MCF 10A (cell line): ENCODE measurements at places on chromosomes 12 and 14.
A peak's percentile ranks its signal among the peaks of the same experiment; 100 is the strongest.

GRCh38 chr12:88406905-88407304 is 173.4 kb downstream of the KITLG start:
- no peak for DNase-seq

DNA sequence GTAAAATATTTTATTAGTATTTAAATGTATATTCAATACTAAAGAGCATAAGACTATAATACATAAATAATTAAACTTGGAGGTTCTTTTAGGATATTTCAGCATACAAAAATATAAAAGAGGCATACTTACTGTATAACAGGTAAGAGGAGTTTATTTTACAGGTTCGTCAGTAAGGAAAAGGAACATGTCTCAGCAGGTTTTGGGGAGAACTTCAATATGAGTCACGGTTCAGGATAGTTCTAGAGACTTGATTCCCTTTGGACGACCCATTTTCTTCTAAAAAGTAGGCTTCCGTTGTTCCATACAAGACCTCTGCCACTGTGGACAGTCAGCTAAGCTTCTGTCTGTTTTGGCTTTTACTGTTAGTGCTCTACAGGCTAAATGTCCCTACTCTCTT is 181.1 kb downstream of the ALX1 start:
- peak; percentile 51 for DNase-seq

GRCh38 chr12:95201056-95201670 is 16.1 kb downstream of the FGD6 start:
- peak; percentile 80 for DNase-seq

DNA sequence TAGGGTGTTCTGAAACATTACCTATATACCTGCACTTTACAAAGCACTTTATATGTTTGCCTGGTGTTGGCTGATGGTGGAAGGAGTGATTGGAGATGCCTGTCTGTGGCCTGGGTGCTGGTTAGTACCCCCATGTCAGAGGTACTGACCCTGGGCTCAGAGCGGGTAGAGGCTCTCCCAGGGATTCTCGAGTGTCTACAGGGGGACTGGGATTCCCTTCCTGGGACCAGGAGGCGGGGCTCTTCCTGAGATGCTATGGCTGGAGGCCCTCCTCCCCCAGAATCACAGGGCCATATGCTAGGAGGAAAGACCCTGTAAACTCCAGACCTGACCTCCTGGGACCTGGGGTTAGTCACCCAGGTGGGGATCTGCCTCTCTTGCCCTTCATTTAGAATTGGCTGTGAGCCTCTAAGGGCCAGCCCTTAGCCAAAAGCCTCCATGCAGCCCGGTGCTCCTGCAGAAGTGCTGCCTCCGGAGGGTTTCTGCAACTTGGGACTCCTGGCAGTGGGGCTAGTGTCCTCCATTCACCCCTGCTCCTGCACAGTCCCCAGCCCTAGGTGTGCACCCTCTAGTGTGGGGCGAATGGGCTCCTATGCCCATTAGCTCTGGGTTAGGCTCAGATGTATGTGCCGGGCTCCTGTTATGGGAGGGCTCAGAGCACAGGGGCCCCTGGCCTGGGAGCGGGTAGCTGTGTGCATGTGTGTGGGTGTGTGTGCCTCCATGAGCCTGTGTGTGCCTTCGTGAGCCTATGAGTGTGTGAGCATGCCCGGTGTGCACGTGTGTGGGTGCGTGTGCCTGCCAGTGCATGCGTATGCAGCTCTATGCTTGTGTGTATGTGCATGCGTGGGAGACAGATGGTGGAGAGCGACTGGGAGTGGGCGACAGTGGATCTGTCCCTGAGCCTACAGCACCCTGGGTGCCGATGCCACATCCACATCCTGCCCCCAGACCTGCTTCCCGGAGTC is 36.6 kb downstream of the RTL1 start:
- no peak for DNase-seq

DNA sequence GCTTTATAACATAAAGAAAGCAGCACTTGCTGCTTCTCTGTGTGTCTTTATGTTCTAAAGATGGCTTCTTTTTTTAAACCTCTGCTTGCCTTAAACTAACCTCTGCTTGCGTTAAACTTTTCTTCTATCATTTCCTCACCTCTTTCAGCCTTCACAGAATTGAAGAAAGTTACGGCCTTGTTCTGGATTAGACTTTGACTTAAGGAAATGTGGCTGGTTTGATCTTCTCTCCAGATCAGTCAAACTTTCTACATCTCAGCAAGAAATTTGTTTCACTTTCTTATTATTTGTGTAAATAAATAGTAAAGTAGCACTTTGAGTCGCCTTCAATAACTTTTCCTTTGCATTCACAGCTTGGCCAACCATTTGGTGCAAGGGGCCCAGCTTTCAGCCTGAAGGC is 64.2 kb downstream of the CMAS start:
- no peak for DNase-seq

DNA sequence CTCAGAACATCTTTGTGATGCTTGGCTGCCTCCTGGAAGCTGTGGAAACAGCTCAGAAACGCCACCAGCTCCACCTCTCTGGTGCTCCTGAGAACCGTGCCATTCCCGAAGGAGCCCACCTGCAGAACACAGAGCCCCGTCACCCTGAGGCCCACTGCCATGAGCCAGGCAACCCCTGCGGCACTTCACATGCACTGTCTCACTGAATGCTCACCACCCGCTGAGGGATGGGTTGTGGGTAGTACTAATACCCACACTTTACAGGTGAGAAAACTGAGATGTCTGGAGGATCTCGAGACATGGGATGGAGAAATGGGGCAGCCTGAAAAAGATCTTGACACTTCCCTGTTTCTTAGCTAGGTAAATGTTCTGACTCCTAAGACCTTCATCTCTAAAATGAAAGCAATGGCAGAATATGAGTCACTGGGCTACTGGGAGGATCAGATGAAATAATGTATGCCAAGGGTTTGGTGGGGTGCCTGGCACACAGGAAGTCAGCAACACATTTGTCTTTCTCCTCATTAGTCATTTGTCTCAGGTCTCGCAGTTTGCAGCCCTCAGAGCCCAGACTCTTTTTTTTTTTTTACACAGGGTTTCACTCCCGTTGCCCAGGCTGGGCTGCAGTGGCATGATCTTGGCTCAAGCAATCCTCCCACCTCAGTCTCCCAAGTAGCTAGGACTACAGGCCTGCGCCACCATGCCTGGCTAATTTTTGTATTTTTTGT is 5.3 kb downstream of the OASL start:
- DNase-seq = peak; percentile 93

DNA sequence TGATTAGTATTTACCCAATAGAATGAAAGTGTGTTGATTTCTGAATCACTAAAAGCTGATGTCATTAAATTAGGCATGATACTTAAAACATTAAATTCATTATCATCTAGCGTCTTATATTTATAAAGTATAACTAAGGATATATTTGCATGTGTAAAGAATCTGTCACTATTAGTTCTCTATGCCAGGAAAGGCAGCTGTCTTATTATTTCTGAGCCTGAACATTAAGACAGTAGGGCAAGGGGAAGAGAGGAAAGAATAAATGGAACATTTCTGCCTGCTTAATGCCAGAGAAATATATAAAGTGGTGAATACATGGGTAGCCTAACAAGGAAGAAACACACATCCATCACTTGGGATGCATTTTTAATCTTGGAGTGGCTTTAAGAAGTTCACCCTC is 965.1 kb upstream of the TMEM132C start:
- no peak for DNase-seq

- DNase-seq = peak; percentile 61
These were observed 17.7 kb upstream of the POP5 start for GRCh38 chr12:120598674-120599463.

DNA sequence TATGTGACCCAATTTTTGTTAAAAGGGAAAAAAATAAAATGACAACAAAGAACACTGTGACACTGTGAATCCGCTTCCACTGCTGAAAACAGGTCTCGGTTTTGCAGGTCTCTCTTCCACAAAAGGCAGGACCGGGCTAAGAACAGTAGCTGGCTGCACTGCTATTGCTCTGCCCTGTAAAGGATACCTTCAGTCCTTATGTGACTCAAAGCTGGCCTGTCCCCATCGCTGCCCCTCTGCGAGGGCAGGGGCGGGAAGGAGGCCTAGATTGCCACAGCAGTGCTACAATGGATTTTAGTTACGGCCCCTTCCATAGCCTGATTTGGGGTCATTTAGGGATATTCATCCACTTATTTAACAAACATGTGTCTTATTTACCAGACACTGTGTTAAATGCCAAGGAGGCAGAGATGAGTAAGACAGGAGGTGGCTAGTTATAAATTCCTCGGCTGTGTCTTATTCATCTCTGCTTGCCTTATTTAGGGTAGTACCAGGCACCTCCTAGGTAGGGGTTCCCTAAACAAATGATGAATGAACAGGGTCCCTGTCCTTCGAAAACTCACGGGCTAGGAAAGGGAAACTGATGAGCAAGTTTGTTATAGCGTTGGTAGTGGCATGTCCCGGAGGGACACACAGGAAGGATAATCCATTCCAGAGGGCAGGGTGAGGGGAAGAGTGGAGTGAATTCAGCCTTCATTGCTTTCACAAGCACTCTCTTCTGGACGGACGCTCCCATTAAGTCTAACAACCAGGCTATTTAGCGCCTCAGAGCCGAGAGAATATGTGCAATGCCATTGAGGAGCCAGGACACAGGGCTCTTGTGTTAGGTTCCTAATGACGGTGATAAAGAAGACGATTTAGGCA is 73.3 kb downstream of the EID3 start:
- no peak for DNase-seq

DNA sequence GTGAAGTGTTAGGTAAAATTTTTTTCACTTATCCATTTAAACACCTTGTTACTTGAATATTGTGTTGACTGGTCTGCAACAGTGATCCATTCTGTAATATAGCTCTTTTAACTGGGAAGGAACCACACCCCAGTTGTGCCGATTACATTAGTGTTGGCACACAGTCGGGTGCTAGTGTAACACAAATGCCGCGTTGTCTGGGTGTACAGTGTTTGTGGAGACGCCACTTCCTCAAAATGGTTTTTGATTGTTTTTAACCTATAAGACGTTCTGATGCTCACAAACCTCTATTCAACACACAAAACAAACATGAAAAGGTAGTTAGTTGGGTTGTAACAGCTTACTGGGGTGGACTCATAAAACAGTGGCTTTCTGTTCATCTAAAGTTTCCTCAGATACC is 48.0 kb upstream of the TRAF3 start:
- DNase-seq = no peak

DNA sequence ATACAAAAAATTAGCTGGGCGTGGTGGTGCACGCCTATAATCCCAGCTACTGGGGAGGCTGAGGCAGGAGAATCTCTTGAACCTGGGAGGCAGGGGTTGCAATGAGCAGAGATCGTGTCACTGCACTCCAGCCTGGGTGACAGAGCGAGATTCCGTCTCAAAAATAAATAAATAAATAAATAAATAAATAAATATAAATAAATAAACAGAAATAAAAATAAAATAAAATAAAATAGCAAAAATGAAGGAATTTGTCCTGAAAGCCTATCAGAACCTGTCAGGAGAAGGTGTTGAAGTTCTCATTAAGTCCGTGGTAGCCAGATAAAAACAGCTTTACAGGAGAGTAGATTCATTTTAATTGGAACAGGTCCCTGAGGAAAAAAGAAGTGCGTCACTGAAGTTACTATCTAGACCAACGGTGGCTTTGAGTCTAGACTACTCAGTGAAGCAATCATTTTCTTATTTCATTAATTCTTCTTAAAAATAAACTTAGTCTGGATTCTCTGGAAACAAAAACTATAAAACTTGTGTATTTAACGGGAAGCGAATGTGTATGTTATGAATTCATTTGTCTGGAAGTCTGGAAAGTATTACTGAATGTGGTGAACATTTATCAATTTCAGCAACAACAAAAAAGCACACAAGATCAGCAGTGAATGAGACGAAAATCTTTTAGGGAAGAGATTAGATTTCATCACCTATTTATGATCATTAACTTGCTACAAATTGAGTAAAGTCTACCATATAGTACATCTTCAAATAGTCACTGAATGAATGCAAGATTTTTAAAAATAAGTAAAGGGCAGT is 248.5 kb upstream of the PDE3A start:
- no peak for DNase-seq

DNA sequence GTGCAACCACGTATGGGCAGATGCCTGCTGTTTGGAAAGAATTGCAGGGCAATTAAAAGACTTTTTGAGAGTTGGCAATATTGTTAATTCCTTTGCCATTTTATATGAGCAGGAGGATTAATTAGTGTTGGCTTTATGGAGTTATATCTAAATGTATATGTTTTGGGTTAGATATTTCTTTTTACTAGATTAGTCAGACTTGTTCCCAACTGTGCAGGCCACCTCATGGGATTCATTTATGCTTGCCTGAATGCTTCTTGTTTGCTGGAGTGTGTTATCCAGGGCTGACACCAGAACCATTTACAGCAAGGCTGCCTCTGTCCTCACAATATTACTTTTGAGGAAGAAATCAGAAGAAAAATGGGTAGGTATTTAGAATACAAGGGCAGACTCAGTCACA is 192.5 kb downstream of the KTN1 start:
- no peak for DNase-seq

- DNase-seq = no peak
These were observed 28.0 kb upstream of the LUM start for GRCh38 chr12:91139286-91139685.

DNA sequence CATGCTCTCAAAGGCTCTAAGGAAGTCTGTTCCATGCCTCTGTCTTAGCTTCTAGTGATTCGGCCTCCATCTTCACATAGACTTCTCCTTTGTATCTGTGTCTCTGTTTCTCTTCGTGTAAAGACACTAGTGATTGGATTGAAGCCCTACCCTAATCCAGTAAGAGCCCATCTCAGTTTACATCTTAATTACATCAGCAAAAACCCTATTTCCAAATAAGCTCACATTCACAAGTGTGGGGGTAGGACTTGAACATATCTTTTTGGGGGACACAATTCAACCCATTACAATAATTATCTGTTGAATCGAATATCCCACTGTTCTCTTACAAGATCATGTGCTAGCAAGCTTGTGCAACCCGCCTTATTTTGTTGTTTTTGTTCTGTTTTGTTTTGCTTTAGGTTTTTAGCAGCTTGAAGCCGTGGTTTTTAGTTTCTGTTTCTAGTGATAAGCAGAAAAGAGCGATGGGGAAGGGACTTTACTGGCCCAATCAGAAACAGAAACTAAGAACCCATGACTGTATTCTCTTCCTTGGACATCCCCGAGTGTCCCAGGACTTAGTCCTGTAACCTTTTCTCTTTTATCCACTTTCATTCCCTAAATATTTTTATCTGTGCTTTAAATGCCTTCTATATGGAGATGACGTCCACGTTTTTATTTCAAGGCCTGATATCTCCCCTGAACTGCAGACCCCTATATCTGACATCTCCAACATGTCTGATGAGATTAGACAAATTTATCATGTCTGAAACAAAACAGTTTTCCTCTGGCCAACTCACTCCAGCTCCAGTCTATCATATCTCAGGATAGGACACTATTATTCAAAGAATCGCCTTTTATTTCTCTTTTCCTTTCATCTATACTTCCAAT is 353.0 kb downstream of the CCDC91 start:
- no peak for DNase-seq

- DNase-seq = peak; percentile 30
These were observed 193.8 kb downstream of the SYT1 start for GRCh38 chr12:79058342-79058741.

DNA sequence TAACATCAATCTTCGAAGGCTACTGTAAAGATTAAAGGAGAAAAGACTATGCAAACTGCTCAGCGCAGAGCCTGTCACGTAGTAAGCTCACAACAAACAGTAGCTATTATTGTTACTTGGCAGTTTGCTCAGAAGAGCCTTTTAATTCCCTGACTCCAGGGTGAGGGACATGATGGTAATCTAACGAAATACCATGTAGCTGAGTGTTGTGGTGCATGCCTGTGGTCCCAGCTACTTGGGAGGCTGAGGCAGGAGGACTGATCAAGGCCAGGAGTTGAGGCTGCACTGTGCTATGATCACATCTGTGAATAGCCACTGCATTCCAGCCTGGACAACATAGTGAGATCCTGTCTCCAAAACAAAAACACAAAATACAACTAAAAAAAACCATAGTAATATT is 22.8 kb downstream of the HEBP1 start:
- DNase-seq = no peak

- peak; percentile 16 for DNase-seq
These were observed 1.8 kb downstream of the ZDHHC22 start for GRCh38 chr14:77139540-77140358.
